ENCODE measurements at places on chromosomes 4 and X. TPM values are rescaled to one million over a fixed set of nuclear protein-coding genes. Genes with fewer than 3 reads are reported as not detected.

Gene JAKMIP1
- 0.61 TPM for polyA plus RNA-seq

- no peak for DNase-seq
Observed at GRCh38 chr4:10697086-10697485, 12.5 kb upstream of the CLNK start.

GRCh38 chr4:175671491-175671934 lies 140.6 kb downstream of the GPM6A start:
- no peak for DNase-seq

GRCh38 chr4:23894021-23894420 lies 4.2 kb upstream of the PPARGC1A start:
- no peak for DNase-seq

GRCh38 chr4:134343081-134343480 lies 141.5 kb upstream of the PABPC4L start:
- no peak for DNase-seq

DNA sequence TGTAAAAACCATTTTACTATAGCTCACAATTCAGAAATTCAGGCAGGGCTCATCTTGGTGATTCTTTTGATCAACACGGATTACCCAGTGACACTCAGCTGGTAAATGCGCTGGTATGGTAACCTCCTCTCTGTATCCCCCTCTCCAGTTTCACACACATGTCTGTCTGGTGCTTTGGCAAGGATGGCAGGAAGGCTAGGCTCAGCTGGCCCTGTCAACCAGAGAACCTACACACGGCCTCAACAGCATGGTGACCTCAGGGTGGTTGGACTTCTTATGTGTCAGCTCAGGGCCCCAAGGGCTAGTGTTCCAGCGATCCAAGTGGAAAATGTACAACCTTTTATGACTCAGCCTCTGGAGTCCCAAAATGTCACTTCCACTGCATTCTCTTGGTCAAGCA lies 55.7 kb upstream of the EOLA2 start:
- no peak for DNase-seq

- no peak for DNase-seq
Observed at GRCh38 chrX:9327086-9327746, 137.6 kb upstream of the TBL1X start.

Gene PAGE4
- polyA plus RNA-seq, result not detected

Gene CENPU
- polyA plus RNA-seq, result 1.5 TPM

DNA sequence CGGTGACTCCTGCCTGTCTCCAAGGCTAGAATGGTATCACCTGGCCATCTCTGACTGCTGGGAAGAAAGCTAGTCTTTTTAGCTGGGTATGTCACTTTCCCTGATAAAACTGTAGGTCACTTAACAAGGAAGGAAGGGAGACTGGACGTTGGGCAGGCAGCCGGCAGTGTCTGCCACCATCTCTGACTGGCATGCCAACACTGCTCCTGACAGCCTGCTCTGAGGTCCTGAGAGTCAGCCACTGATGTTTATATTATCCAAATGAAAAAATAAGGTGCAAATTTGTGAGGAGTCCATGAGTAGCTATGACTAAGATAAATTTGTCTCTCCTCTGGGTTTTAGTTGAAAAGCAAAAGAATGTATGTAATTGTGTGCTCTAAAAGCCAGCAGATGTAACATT lies 77.2 kb downstream of the SNX25 start:
- DNase-seq, result no peak

Gene TLR7
- 0.23 TPM for polyA plus RNA-seq

- no peak for DNase-seq
Observed at GRCh38 chr4:150302553-150302952, 224.3 kb downstream of the DCLK2 start.

GRCh38 chrX:55056820-55057674 lies 17.8 kb upstream of the PAGE2B start:
- DNase-seq, result no peak

DNA sequence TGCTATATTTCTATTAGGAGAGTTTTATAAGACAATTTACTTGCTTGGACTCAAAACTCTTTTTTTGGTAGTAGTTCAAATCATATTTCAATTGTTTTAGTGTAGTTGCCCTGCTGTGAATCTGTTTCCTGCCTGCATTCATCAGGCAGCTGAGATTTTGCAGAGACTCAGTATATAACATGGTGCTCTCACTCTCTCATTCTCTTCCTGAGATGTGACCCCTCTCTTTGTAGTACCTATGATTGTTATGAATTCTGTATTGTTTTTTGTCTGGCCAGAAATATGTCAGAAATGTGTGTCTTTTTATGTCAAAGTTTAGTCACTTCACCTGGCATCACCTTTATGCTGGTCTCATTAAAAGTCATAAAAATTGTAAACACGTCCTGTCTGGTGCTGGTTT lies 374.0 kb downstream of the RAPGEF2 start:
- DNase-seq, result no peak

DNA sequence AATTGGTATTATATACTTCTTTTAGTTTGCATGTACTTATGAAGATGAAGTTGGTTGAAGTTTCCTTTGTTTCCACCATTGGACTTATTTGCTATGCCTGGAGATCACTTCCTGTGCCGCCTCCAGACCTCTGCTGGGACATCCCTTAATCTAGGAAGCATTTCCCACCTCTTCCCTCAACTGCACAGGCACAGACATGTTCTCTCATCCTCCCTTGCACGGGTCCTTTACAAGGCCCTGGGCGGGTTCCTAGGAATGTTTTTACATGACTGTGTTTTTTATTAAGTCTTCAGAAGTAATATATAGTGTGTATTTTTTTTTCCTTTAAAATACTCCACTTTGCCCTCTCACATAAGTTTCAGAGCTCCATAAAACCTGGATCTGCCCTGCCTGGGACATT lies 51.0 kb downstream of the TMEM131L start:
- DNase-seq, result no peak

DNA sequence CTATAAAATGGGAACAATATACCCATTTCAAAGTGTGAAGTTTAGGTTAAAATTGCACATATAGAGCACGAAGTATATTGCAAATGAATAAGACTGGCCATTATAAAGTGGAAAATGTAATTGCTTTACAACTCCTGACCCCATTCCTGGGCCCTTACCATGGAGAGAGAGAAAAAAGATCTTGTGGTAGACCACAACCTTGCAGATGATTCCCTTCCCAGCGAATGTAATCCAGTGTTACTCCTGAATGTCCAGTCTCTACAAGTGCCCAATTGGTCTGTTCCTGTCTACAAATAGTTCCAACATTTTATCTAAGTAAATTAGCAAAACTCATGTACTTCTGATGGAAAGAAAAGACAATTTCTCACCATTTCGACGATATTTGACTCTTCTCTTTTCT lies 184.1 kb upstream of the LNX1 start:
- no peak for DNase-seq

Gene FGF13
- 10.5 TPM for polyA plus RNA-seq

Gene RS1
- polyA plus RNA-seq, result not detected

All from urinary bladder (tissue), 4 donors.